ENCODE measurements at places on chromosomes 2 and 18.

DNA sequence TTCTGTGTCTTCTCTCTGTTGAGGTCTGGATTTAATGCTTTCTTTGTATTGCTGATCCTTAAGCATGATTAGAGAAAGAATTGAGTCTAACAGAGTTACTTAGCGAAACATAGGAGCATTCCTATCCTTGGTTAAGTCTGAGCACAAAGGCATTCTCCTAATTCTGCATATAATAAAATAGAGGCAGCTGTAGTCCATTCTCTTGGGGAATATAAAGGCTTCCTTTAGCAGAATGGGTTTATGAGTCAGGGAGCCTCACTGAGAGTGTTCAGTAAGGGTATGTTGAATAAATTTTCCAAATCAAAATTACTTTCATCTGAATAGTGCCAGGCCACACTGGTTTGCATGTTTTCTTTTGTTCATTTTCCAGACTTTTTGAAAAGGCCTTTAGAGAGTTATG, 101.5 kb downstream of the GALNT1 start:
- DNase-seq = no peak

GRCh38 chr2:88187038-88187676, 17.0 kb downstream of the THNSL2 start:
- DNase-seq = peak; percentile 62

- DNase-seq = no peak
These were observed 165.1 kb downstream of the SRBD1 start for GRCh38 chr2:45446016-45446415.

DNA sequence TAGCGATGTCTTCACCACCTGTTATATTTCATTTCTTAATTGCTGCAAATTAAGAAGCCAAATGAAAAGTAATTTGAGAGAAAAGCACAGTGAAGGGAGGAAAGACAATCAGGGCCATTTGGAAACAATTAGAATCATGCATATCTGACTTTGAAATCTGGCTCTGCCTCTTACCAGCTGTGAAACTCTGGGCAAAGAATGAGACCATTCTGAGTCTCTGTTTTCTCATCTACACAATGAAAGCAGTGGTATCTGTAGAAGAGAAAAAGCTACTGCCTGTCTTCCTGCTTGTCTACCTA, 334.5 kb upstream of the CYRIA start:
- no peak for DNase-seq

DNA sequence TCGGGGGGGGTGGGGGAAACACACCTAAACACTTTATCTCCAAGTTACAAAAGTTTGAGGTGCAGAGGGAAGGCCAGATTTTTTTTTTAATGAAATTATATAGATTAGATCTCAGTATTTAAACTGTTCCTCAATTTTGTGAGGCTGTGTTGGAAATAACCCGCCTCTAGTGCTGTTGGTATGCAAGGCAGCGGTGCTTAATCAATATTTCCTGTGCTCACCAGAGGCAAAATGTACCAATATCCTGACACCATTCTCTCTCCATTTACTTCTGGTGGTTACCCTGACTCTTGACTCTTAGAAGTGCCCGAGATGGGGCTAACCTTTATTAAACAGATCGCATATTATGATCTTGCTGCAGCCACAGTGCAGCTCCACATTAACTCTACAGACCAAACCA, 54.8 kb upstream of the EML6 start:
- DNase-seq = no peak

DNA sequence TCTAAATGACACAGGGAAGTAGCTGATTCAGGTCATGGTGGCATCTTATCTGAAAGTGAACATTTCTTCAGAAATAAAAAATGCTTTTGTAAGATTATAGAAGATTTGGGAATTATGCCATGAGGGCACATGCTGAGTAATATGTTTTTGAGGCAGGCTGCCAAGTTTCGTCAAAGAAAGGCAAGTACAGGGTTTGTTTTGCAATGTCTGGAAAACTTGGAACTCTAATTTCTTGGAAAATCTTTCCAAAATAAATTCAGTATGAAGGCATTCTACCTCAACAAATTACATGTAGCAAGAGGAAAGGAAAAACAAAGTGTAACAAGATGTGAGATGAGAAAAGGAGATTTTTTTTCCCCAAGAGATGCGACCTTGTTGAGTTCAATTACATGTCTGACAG, 167.7 kb downstream of the PLCL1 start:
- DNase-seq = no peak

DNA sequence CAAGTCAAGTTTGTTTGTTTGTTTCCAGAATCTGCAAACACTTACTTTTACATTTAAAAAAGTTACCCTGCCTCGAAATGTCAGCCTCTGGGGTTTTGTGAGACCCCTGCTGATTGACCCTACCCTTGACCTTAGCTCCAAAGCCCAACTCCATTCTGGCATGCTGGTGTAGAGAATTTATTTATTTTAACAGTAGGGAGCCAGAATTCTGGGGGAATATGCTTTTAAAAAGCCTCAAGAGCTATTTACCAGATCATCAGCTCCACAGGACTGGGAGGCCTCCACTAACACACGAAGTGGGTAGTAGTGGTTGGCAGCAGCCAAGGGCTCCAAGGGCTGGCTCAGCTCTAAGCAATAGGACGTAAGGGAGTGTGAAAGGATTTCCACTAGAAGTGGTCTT, 23.2 kb upstream of the GREB1L start:
- no peak for DNase-seq

DNA sequence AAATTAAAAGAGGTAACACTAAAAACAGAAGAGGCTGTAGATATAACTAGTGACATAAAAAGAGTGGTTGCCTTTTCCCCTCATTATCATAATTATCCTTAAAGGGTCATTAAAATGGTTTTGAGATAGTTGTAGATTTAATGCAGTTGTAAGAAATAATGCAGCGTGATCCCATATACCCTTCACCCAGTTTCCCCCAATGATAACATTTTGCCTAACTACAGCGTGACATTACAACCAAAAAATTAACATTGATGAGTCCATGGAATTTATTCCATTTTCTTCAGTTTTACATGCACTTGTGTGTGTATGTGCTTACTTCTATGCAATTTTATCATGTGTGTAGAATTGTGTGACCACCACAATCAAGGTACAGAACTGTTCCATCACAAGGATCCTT, 13.2 kb upstream of the RMND5A start:
- no peak for DNase-seq

GRCh38 chr18:54860941-54861340, 32.7 kb downstream of the RAB27B start:
- no peak for DNase-seq

GRCh38 chr2:185835974-185836373, 97.4 kb downstream of the FSIP2 start:
- no peak for DNase-seq

- no peak for DNase-seq
These were observed 81.8 kb upstream of the RBMS1 start for GRCh38 chr2:160575368-160575767.

- DNase-seq = no peak
These were observed 84.5 kb upstream of the PGAP1 start for GRCh38 chr2:197011021-197011417.

- DNase-seq = no peak
These were observed 1582.9 kb upstream of the NXPH2 start for GRCh38 chr2:140363131-140363530.

DNA sequence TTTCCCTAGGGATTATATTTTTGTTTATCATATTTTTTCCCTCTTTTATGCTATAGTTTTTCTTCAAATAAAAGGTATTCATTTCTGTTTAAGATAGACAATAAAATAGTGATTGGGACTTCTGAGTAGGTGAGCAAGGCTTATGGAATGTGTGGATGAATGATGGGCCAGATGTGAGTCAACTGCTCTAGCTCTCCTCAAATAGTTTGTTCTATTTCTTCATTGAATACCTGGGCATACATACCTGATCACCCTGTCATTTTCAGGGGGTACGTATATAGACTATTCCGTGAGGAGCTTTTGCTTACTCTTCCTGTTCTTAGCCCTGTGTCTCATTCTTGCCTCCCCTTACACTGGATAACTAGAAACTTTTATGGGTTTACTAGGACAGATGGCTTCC, 41.9 kb downstream of the BABAM2 start:
- DNase-seq = no peak

GRCh38 chr2:18741895-18742732, 152.7 kb upstream of the NT5C1B start:
- no peak for DNase-seq

DNA sequence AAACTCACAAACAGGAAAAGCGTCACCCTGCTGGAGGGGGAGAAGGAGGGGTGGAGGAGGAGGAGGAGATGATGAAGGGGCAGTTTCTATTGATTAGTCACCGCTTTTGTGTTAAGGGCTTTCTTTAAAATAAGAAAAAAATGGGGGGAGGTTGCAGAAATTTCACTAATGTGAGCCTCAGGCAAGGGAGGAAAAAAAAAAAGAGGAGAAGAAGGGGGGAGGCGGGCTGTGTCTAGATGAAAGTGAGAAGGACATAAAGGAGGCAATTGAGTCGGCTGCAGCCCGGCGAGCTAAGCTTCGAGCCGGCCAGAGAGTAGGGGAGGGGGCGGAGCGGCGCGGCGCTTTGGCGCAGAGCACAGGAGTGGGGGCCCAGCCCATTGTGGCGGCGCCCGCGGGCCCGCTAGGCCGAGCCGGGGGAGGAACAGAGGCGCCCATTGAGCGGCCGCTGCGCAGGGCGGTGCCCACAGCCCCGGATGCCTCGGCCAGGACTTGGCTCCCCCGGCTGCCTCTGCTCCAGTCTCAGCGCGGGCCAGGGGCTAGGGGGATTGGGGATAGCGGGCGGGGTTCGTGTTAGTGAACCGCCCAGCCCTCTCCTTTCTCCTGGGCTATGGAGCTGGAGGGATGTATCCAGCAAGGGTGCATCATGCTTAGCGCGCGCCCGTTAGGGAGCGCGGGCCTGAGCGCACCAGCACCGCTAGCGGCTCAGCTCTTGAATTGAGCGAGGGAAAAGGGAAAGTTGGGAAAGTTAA, 7.9 kb downstream of the PAX3 start:
- DNase-seq = no peak

GRCh38 chr2:3951131-3951954, 248.0 kb downstream of the DCDC2C start:
- no peak for DNase-seq

GRCh38 chr2:61254536-61254935, 92.5 kb downstream of the C2orf74 start:
- no peak for DNase-seq

- peak; percentile 7 for DNase-seq
These were observed 36.2 kb downstream of the EIF2AK3 start for GRCh38 chr2:88590998-88591613.

DNA sequence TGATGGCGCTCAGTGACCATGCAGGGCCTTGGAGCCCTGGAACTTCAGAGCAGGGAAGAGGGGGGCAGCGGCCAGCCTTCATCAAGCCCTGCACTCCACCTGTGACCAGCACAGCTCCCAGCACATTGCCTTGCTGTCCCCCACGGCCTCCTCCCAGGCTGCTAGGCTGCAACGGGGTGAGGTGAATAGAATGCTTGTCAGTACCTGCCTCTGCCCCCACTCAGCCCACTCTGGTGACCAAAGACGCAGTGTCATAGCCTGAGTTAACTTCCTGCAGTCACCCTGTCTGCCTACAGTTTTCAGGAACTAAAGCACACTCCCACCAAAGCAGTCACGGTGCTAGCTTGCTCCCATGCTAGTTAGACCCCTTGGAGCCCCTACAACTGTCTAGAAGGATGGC, 72.1 kb downstream of the STPG4 start:
- DNase-seq = no peak

DNA sequence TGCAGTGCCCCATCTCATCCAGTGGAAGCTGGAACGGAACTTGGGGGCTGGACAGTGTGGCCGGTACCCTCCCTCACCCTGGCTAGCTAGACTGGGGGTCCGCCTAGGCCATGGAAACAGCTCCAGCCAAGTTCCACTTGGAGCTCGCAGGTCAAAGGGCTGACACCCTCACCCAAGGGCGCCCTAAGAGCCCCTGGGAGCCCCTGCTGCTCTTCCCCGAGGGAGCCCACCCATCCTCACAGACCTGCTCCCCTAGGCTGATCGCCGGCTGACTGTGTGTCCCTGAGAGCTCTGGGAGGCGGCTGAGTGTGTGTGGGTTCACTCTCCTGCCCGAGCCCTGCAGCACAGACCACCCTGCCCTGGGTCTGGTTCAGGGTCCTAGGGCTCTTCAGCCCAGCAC, 118.2 kb upstream of the OTOS start:
- no peak for DNase-seq

- DNase-seq = no peak
These were observed 94.6 kb downstream of the CD8B2 start for GRCh38 chr2:106581755-106582147.

DNA sequence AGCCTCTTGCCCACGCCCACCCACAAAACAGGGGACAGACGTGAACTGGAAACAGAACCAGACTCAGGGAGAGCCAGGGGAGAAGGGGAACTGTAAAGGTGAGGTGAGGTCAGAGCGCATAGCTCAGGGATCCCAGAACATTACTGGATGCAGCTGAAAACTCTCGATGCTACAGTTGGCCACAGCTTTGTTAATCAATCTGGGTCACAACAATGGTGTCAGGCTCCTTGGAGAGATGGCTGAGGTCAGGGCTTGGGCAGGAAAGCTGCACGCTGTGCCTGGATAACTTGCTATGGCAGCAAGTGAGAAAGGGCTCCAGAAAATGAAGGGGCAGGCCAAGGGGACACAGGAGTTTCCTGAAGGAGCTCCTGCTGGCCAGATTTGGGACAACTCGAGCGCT, 263.3 kb downstream of the TFCP2L1 start:
- DNase-seq = no peak

GRCh38 chr18:50330176-50330575, 42.7 kb upstream of the CXXC1 start:
- DNase-seq = no peak

DNA sequence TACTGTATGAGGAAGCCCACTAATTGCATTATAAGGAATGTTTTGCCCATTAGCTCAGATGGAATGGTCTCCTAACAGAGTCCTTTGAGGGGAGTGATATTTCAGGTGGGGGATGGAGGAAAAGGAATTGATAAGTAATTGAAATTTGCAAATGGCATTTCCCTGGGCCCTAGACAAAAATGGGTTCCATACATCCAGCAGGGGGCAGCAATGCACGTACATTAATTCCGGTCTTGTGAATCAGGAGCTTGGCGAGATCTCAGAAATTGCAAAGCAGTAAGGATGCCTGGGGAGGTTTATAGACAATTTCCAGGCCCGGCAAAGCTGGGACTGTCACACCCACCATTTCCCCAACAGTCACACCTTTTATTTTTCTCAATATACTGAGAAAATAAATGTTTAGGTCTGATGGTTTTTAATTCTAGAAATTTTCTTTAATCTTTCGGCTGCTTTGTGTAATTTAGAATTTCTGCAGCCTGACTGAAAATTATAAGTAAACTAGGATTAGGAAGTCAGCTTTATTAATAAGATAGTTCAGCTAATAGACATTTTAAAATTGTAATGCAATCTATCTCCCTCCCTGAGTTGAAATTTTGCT, 122.8 kb downstream of the LYPD1 start:
- DNase-seq = peak; percentile 68

GRCh38 chr2:28415715-28416114, 23.1 kb downstream of the FOSL2 start:
- DNase-seq = no peak

- no peak for DNase-seq
These were observed 129.7 kb downstream of the PTPRM start for GRCh38 chr18:7696780-7697179.

- no peak for DNase-seq
These were observed 22.7 kb upstream of the ACMSD start for GRCh38 chr2:134815741-134816140.

GRCh38 chr2:121293450-121294325, 8.7 kb upstream of the TFCP2L1 start:
- no peak for DNase-seq

Measured in activated CD4-positive, alpha-beta T cell treated with anti-CD3 and anti-CD28 coated beads, Interleukin-2, amount 50 U/mL, for 48 hours (primary cell).